Naive B cell (primary cell): ENCODE measurements at places on chromosomes 16 and 17.

GRCh38 chr16:5502467-5502869 lies 404.9 kb upstream of the EEF2KMT start:
- no peak overlapping the region for H3K4me3 ChIP-seq
- H3K36me3 ChIP-seq, result no peaks in the 10 kb centered on the region
- no peak for DNase-seq
- H3K27me3 ChIP-seq, result peaks cover 6% of the 10 kb centered on the region
- no peaks in the 10 kb centered on the region for H3K4me1 ChIP-seq

GRCh38 chr16:73216932-73217331 lies 169.0 kb upstream of the ZFHX3 start:
- H3K36me3 ChIP-seq, result no peaks in the 10 kb centered on the region
- no peak overlapping the region for H3K27ac ChIP-seq
- no peak overlapping the region for H3K4me3 ChIP-seq
- H3K27me3 ChIP-seq, result peaks cover 10% of the 10 kb centered on the region
- no peaks in the 10 kb centered on the region for H3K4me1 ChIP-seq

- no peak overlapping the region for H3K27ac ChIP-seq
- H3K4me3 ChIP-seq, result no peak overlapping the region
- H3K27me3 ChIP-seq, result no peaks in the 10 kb centered on the region
- DNase-seq, result no peak
- no peaks in the 10 kb centered on the region for H3K4me1 ChIP-seq
These were observed 229.5 kb downstream of the FTO start for GRCh38 chr16:53933407-53933806.

DNA sequence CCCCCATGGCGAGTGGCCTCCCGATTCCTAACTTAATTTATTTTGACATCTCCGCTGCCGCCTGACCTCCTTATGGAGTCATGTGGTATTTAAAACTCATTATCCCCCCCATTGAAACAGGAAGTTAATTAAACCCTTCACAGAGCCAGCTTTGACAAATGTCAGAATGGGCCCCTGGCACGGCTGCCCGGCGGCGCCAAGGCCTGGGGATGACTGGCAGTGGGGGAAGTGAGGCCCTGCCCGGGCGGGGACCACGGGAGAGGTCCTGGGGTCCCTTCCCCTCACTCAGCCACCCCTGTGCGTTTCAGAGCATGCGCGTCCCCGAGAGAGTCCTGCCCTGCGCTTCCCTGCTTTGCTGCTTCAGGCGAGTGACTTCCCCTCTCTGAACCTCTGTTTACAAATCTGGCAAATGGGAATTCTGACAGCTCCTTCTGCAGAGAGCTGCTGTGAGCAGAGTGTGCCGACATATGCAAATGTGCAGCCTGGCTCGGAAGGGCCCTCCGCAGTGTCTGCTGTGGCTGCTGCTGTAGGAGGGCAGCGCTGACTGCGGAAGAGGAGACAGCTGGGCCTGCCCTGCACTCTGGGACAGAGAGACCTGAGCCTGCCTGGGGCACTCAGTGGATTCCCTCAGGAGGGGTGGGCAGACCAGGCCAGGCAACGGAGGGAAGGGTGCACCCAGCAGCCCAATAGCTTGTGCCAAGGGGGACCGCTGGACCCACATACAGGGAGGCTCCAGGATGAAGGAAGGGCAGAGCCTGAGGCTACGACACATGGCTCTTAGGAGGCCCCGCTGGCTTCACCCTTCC lies 4.4 kb upstream of the ZFPM1 start:
- peak overlapping the region; percentile 56 for H3K4me3 ChIP-seq
- H3K36me3 ChIP-seq, result no peaks in the 10 kb centered on the region
- DNase-seq, result no peak
- peaks cover 29% of the 10 kb centered on the region for H3K4me1 ChIP-seq

- no peaks in the 10 kb centered on the region for H3K4me1 ChIP-seq
- no peak overlapping the region for H3K27ac ChIP-seq
- DNase-seq, result no peak
- H3K4me3 ChIP-seq, result no peak overlapping the region
- no peaks in the 10 kb centered on the region for H3K27me3 ChIP-seq
These were observed 50.2 kb downstream of the ANKFN1 start for GRCh38 chr17:56203430-56203829.

DNA sequence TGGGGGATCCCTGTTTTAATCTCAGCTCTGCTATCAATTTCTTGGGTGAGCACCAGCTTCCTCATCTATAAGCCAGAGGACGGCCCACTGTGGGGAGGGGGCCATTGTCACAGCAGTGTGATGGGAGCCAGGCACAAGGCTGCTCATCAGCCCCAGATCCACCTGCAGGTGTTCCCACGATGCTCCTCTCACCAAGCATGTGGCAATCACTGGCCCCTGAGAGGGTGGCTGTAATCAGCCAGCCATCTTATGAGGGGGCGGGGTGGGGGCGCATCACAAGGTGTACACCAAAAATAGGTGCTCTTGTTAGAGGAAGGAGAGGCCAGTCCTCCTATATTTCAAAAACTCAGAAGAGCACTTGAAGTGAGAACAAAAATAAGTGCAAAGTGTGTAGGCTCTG lies 31.2 kb downstream of the HNF1B start:
- H3K27ac ChIP-seq, result no peak overlapping the region
- H3K4me1 ChIP-seq, result no peaks in the 10 kb centered on the region
- peaks cover 53% of the 10 kb centered on the region for H3K27me3 ChIP-seq
- DNase-seq, result no peak
- no peak overlapping the region for H3K4me3 ChIP-seq

GRCh38 chr17:81577278-81578000 lies 25.3 kb upstream of the FAAP100 start:
- no peaks in the 10 kb centered on the region for H3K27me3 ChIP-seq
- no peak overlapping the region for H3K27ac ChIP-seq
- peaks cover 24% of the 10 kb centered on the region for H3K4me1 ChIP-seq
- no peak overlapping the region for H3K4me3 ChIP-seq
- DNase-seq, result no peak
- peaks cover 6% of the 10 kb centered on the region for H3K36me3 ChIP-seq

DNA sequence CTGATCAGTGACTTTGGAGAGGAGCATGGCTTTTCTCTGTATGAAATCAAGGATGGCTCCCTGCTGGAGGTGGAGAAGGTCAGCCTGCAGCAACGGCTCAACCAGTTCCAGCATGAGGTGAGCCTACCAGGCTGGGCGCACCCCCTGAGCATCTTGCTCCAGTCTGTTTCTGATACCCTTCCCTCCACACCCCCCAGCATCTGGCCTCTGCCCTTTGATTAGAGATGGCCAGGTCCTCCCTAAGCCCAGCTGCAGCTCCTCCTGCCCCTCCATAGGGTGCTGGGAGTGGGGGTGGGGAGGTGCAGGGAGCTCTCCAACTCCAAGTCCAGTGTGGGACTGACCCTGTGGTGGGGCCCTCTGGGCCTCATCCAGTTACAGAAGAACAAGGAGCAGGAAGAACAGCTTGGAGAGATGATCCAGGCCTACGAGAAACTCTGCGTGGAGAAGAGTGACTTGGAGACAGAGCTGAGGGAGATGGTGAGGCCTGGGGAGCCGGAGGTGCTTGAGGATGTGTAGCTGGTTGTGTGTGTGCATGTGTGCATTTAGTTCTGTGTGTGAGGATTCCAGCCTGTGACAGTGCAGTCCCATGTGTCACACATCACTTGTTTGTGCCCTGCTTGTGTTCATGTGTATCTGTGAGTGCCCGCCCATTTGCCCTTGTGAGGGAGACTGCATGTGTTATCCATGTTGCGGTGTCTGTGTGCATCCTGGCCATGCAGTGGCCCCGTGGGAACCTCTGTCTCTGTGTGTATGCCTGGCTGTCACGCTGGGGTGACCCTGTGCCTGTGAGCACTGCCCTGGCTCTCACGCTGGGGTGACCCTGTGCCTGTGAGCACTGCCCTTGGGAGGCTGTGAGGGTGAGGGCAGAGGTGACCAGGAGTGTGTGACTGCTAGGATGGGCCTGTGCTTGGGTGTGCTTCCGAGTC lies 3.0 kb downstream of the TBKBP1 start:
- H3K4me3 ChIP-seq, result peak overlapping the region; percentile 52
- DNase-seq, result no peak
- H3K4me1 ChIP-seq, result peaks cover 51% of the 10 kb centered on the region
